ENCODE measurements at places on chromosomes 6 and 20.
A peak's percentile ranks its signal among the peaks of the same experiment; 100 is the strongest.

- DNase-seq, result peak; percentile 94
Measured at GRCh38 chr6:164097551-164098398, 683.3 kb downstream of the QKI start.

GRCh38 chr6:83872386-83873118, 13.1 kb downstream of the CYB5R4 start:
- no peak for DNase-seq

- DNase-seq, result no peak
Measured at GRCh38 chr6:157563611-157564284, 182.8 kb downstream of the ZDHHC14 start.

GRCh38 chr6:89916136-89916920, 22.1 kb downstream of the GJA10 start:
- no peak for DNase-seq

DNA sequence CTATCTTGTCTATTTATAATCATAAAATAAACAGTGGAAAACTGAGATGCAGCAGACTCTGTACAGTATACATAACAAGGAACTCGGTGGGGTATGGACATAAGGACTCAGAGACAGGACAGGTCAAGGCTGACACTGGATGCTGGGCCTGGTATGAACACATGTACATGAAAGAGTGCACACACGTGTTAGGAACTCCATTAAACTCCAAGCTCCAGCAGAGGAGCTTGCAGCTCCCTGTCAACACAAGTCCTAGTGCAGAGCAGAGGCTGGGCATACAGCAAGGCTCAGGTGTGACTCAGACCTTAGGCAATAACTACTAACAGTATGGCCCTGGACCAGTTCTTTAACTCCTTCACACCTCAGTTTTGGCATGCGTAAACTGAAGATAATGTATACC, 17.1 kb downstream of the NAPB start:
- no peak for DNase-seq

DNA sequence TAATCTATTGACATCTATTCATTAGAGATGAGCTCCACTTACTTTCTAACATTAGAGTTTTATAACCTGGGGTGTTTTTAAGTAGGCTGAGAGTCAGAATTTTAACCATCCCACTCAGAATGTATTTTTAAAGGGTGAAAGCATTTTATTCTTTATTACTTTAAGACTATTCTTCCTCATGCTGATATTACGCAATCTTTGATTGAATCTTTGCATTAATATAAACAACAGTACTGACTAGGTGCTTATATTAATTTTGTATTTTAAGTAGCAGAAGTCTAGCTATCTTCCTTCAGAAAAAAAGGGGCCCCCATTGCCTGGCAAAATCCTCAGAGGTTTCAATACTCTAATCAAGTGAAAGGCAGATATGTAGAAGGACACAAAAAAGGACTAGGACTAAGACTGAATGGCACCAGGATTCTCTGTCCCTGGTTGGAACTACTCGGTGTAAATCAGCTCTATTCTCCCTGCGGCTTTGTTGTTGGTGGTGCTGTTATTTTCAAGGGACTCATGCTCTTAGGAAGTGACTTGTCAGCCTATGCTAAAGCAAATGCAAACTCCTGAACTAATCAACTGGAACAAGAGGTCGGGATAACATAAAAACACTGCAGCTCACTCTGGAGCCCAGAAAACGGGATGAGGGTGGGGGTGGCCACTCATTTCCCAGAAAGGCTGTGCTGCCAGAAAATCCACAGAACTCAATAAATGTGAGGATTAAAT, 1324.4 kb downstream of the GRIK2 start:
- no peak for DNase-seq

DNA sequence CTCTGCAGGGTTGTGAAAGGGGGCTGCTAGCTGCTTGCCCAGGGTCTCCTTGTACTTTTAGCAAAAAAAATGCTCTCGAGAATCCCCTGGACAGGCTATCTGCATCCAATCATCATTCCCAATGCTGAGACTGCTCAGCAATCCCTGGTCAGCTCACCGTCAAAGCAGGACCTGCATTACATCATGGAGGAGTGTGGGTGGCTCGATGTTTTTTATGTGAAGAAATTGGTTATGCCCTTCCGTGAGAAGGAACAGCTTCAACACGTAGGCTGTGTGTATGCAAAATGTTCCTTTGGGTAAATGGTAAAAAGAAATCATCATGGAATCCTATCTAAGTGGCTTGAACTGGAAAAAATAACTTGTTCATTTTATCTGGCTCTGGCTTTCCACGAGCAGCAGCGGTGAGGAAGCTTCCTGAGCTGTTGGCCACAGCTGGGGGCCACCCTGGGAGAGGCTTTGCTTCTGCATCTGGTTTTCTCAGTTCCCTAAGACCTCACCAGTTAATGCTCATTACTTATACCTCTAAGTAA, 111.4 kb downstream of the FYN start:
- no peak for DNase-seq

DNA sequence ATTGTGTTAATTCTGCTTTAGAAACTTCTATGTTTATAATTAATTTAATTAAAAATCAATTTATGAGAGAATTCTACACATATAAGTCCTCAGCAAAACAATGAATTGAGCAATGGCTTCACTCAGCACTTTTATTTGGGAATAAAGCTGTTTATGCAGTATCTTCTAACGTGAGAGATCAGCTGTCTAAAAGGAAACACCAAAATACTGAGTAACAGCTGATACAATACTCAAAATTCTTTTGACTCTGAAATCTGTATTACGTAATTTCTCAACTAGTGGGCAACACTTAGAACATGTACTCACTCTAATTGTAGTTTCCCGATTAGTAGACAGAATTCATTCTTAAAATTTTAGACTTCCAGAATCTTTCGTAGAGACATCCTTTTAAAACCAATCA, 49.8 kb downstream of the MAP3K7 start:
- DNase-seq, result no peak

Measured in endothelial cell of umbilical vein (primary cell).